ENCODE measurements at places on chromosomes 13 and 19.

DNA sequence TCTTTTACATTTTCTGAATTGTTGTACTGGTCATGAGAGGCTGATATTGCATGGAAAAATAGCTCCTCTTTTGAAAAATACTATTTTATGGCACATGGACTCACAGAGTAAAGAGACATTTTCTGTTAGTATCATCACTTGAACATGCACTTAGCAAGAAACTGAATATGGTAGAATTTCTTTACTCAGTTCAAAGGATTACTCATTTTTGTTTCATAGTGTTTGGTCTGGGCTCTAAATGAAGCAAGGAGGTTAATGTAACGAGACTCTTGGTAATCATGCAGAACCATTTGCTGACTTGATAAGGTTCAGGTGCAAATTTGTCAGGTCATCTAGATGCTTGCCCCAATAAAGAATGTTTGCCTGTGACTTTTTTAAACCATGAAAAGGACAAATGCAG is 63.2 kb downstream of the GPC6 start:
- DNase-seq: no peak

GRCh38 chr13:52130641-52131040 is 1.8 kb upstream of the NEK5 start:
- DNase-seq: no peak

DNA sequence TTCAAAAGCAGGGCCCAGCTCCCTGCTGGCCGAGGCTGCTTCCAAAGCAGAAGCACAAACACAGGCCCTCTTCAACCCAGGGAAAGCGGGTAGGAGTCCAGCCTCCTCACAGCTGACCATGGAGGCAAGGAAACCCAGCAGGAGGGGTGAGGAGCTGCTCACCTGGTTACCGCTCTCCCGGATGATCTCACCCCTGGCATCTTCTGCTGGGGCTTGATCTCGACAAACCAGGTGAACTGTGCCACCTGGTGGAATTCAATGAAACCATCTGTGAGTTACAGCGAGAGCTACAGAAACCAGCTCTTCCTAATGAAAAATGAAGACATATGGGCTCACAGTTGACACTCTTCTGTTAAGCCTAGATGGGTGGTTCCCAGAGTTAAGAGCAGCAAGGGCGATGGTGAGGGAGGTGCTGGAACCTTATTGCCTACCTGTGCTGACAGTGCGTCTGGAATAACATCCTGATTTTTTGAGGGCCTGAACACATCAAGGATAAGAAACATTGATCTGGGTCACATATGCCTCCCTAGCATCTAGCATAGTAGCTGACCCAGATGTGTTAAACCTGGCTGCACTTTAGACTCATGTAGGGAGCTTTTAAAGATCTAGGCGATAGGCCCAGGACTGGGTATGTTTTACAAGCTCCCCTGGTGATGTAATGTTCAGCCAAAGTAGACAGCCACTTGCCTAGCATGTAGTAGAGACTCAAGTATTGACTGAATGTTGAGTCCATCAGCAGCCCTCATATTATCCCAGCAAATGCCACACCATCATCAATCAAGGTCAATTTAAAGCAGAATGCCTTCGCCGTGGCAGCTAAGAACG is 6.1 kb downstream of the DHRS12 start:
- DNase-seq: peak; percentile 86

DNA sequence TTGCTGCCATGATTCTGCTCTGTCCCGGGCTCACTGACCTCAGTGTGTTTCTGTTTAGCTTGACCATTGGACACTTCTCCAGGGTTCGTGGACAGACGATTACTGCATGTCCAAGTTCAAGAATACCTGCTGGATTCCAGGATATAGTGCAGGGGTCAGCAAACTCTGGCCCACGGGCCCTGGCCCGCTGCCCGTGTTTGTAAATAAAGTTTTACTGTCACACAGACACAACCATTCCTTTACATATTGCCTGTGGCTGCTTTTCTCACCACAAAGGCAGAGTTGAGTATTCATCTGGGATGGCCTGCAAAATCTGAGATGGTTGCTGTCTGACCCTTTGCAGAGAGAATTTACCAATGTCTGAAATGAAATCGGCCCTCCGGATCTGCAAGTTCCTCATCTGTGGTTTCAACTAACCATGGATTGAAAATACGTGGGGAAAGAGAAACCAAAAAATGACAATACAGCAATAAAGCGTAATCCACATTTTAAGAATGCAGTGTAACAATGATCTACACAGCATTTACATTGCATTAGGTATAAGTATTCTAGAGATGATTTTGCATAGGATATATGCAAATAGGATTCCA is 25.9 kb upstream of the F2RL3 start:
- DNase-seq: peak; percentile 3

- DNase-seq: no peak
These were observed 15.5 kb upstream of the MYH14 start for GRCh38 chr19:50187937-50188336.

DNA sequence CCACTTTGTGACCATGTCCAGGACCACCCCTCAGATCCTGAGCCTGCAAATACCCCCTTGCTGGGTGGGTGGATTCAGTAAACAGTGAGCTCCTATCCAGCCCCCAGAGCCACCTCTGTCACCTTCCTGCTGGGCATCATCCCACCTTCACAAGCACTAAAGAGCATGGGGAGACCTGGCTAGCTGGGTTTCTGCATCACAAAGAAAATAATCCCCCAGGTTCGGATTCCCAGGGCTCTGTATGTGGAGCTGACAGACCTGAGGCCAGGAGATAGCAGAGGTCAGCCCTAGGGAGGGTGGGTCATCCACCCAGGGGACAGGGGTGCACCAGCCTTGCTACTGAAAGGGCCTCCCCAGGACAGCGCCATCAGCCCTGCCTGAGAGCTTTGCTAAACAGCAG is 7.7 kb upstream of the CEACAM7 start:
- DNase-seq: no peak

GRCh38 chr19:13058951-13059660 is 43.6 kb downstream of the LYL1 start:
- DNase-seq: no peak

DNA sequence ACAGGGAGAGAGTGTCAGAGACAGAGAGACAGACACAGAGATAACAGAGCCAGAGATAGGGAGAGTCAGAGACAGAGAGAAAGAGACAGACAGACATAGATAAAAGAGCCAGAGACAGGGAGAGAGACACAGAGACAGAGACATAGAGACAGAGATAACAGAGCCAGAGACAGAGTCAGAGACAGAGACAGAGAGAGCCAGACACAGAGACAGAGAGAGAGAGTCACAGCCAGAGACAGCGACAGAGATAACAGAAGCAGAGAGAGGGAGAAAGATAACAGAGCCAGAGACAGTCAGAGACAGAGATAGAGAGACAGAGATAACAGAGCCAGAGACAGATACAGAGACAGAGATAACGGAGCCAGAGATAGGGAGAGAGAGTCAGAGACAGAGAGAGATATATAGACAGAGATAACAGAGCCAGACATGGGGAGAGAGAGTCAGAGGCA is 865 bp upstream of the TNFSF9 start:
- no peak for DNase-seq

DNA sequence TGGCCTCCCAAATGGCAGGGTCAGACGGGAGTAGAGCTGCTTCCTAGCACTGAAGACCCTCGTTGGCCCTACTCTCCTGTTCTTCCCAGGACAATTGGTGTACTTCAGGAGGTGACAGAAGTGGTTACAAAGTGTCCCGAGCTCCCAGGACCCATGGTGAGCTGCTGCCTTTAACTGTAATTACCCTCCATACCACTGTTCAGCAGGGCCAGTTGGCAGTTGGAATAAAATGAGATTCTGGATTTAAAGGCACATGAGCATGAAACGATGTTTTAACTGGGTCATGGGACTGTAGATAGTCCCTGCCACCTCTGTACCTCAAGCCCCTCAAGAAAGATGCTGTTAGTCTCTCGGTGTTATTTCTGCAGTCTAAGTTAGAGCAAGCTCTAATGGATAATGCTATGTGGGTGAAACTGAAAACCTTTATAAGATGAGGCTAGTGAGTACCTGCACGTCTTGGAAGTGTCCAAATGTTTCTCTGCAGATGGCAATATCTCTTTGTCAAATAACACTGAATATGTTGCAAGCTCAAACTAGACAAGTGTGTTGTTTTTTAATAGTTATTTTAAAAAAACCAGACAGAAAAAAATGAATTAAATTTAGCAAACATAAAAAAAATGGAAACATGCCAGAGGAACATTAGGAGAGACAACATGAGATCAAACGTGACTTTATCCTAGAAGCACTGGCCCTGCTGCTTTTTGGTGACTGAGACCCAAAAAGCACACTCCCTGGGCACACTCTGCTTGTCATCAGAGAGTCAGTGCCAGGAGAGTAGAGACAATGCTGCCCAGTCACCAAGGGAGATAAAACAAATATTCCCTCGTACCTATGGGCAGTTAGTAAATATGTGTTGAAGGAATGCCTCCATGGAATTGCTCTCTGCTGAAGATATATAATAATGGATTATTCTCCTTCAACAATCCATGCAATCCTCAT is 266.3 kb downstream of the LMO7 start:
- DNase-seq: peak; percentile 27

GRCh38 chr13:112684071-112684845 is 5.6 kb upstream of the ATP11A start:
- no peak for DNase-seq

DNA sequence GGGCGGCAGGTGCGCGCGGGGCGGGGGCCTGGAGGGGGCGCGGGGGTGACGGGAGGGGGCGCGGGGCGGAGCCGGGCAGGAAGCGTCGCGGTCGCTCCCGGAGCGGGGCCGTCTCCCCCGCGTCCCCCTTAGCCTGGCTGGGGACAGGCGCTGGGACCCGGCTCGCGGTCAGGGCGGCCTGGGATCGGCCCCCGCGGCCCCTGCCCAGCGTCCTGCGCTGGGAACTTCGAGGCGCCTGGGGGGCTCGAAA is 74.7 kb upstream of the MCF2L start:
- DNase-seq: no peak

- DNase-seq: no peak
These were observed 751.7 kb downstream of the DACH1 start for GRCh38 chr13:71115301-71115700.

DNA sequence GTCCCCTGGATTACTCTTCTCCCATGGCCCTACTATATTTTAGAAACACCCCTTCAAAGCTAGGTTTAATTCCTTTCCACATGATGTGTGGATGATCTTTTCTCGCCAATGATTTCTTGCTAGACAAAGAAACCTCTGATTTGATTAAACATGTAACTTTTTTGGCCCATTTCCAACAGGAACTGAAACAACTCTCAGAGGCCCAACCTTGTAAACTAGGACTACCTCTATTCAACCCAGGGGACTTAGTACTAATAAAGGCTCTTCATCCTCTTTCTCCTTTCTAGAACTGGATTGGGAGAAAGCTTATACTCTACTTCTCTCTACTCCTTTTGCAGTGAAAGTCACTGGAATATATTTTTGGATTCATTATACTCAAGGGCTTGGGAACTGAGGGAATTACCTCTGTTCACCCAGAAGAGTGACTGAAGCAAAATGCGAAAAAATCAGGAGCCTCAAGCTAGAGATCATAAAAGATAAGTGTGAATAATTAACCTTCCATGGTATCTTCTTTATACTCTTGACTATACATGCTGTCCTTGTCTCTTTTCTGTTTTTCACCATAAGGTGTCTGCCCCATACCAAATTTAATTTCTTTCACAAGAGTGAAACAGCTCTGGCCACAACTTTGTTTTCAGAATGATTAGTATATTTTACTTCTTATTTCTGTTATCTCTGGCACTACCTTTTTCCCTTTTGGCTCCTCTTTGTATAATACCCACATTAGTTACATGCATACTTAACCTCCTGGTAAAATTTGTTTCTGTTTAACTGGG is 977.6 kb downstream of the SLITRK5 start:
- no peak for DNase-seq

Measured in LNCaP clone FGC (cell line).